ENCODE measurements at places on chromosomes 4 and X. TPM values are rescaled to one million over a fixed set of nuclear protein-coding genes. Genes with fewer than 3 reads are reported as not detected.

GRCh38 chr4:88818631-88819470 is 121.2 kb upstream of the NAP1L5 start:
- peaks cover 8% of the 10 kb centered on the region for H3K27me3 ChIP-seq
- peaks cover 28% of the 10 kb centered on the region for H3K4me1 ChIP-seq
- H3K27ac ChIP-seq: no peak overlapping the region
- peaks cover 2% of the 10 kb centered on the region for H3K36me3 ChIP-seq
- H3K4me3 ChIP-seq: no peak overlapping the region

DNA sequence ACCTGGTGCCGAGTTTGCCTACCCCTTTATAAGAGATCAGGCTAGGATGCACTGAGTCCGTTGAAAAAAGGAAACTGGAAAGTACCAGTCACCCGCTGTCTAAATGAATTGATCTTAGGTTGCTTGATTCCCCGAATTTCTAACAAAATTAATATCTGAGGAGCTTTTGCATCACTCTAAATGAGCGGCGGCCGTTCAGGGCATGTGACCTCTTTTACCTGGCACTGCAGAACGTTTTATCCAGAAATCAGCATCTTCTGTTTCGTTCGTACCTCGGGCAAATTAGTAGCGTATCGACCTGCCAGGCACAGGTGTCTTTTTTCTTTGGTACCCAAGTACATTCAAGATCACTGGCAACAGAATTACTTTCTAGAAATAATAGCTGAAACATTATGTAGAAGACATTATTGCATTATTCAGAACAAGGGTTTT is 876 bp downstream of the KLHL2 start:
- no peak for DNase-seq
- H3K4me1 ChIP-seq: peaks cover 62% of the 10 kb centered on the region
- H3K36me3 ChIP-seq: peaks cover 20% of the 10 kb centered on the region
- no peaks in the 10 kb centered on the region for H3K27me3 ChIP-seq
- H3K4me3 ChIP-seq: peak overlapping the region; percentile 94

GRCh38 chrX:101655534-101655933 is 4.1 kb downstream of the ARMCX2 start:
- no peak for DNase-seq
- peaks cover 15% of the 10 kb centered on the region for H3K4me1 ChIP-seq
- H3K27ac ChIP-seq: peak overlapping the region; percentile 67
- no peaks in the 10 kb centered on the region for H3K27me3 ChIP-seq
- H3K4me3 ChIP-seq: peak overlapping the region; percentile 71
- peaks cover 2% of the 10 kb centered on the region for H3K36me3 ChIP-seq

GRCh38 chr4:82123934-82124333 is 249.9 kb downstream of the HNRNPD start:
- H3K36me3 ChIP-seq: no peaks in the 10 kb centered on the region
- no peak overlapping the region for H3K4me3 ChIP-seq
- H3K27me3 ChIP-seq: no peaks in the 10 kb centered on the region
- DNase-seq: no peak

GRCh38 chr4:176745902-176746301 is 46.8 kb downstream of the VEGFC start:
- no peaks in the 10 kb centered on the region for H3K4me1 ChIP-seq
- H3K4me3 ChIP-seq: no peak overlapping the region
- no peaks in the 10 kb centered on the region for H3K36me3 ChIP-seq
- no peaks in the 10 kb centered on the region for H3K27me3 ChIP-seq
- DNase-seq: no peak
- H3K27ac ChIP-seq: no peak overlapping the region

DNA sequence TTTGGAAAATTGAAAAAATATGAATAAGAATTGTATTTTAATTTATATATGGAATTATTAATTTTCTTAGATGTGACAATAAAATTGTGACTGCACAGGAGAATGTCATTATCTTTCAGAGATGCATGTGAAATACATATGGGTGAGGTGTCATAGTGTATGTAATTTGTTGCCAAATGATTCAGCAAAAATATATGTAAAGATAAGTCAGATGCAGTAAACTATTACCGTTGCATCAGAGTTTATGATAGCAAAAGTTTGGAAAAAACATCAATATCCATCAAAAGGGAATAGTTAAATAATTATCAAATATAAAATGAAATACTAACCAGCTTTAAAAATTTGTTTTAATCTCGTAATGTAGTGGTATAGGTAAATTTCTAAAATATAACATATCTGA is 10.4 kb upstream of the SLC7A11 start:
- no peaks in the 10 kb centered on the region for H3K36me3 ChIP-seq
- H3K27ac ChIP-seq: no peak overlapping the region
- peaks cover 14% of the 10 kb centered on the region for H3K27me3 ChIP-seq
- peaks cover 3% of the 10 kb centered on the region for H3K4me1 ChIP-seq

- H3K36me3 ChIP-seq: peaks cover 26% of the 10 kb centered on the region
- no peak overlapping the region for H3K27ac ChIP-seq
- H3K4me3 ChIP-seq: no peak overlapping the region
- H3K4me1 ChIP-seq: peaks cover 7% of the 10 kb centered on the region
- no peak for DNase-seq
- H3K27me3 ChIP-seq: no peaks in the 10 kb centered on the region
Measured at GRCh38 chr4:122218762-122219161, 66.6 kb downstream of the BLTP1 start.

- no peak for DNase-seq
- H3K27ac ChIP-seq: no peak overlapping the region
- H3K36me3 ChIP-seq: no peaks in the 10 kb centered on the region
- peaks cover 3% of the 10 kb centered on the region for H3K27me3 ChIP-seq
Measured at GRCh38 chr4:94976371-94977011, 218.7 kb downstream of the BMPR1B start.

DNA sequence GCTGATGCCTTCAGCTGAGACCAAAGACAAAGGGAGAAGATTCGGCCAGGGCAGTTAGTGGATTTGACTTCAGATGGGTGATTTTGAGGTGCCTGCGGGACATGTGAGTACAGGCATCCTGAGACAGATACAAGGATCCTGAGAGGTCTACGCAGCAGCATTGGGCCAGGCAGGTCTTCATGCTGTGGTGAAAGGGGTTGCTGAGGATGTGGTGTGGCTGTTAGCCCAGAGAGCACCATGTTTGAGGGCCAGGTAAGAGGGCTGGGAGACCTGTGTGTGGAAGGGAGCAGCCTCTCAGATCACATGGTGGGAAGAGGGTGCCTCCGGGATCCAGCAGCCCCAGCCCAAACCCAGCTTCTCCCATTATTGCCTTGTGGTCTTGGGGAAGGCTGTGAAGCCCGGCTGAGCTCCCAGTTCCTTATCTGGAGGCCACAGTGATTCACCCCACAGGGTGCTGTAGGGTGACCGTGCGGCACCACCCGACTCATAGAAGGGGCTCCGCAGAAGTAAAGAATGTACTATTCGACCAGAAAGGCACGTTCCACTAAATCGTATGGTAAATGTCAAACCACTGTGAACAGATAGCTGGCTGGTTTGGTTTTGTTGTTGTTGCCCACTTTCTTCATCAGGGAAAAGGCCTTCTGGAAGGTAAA is 27.7 kb upstream of the TADA2B start:
- peak overlapping the region; percentile 17 for H3K27ac ChIP-seq
- no peaks in the 10 kb centered on the region for H3K27me3 ChIP-seq
- H3K36me3 ChIP-seq: peaks cover 30% of the 10 kb centered on the region
- peaks cover 15% of the 10 kb centered on the region for H3K4me1 ChIP-seq
- no peak overlapping the region for H3K4me3 ChIP-seq
- no peak for DNase-seq

DNA sequence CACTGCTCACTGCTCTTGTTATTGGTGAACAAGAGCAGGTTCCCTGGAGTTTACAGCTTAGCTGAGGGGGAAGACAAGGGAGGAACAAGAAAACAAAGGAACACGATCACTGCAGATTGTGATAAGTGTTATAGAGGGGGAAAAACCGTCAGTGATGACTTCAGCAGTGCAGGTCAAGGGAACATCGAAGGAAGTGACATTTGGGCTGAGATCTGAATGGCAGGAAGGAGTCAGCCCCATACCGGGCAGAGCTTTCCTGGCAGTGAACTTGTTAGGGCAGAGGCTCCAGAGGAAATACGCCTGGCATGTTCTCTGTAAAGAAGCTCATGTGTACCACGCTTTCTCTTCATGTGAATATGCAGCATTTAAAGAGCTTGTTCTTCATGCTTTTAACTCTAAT is 78.1 kb downstream of the LDB2 start:
- no peak for DNase-seq
- peaks cover 6% of the 10 kb centered on the region for H3K27me3 ChIP-seq
- no peak overlapping the region for H3K4me3 ChIP-seq

- no peaks in the 10 kb centered on the region for H3K36me3 ChIP-seq
- DNase-seq: no peak
- no peak overlapping the region for H3K27ac ChIP-seq
- H3K27me3 ChIP-seq: peaks cover 9% of the 10 kb centered on the region
- no peaks in the 10 kb centered on the region for H3K4me1 ChIP-seq
Measured at GRCh38 chr4:42296196-42296595, 101.1 kb upstream of the SHISA3 start.

DNA sequence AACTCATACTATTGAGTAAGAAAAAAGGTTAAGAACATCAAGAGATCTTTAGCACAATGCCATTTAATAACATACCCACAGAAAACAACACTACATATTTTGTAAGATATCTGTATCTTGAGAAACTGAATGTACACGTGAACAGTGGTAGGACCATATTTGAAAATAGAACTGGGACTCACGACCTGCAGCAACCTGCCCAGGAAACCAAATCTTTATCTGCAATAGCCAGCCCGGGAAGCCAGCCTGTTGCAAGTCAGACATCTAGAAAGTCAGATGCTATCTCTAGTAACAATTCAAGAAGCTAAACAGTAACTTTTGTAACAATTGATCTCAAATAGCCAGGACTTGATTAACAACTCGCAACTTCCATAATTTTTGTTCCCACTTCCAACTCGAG is 52.6 kb upstream of the SOD3 start:
- no peak overlapping the region for H3K27ac ChIP-seq
- no peaks in the 10 kb centered on the region for H3K27me3 ChIP-seq
- no peaks in the 10 kb centered on the region for H3K36me3 ChIP-seq
- no peak overlapping the region for H3K4me3 ChIP-seq
- no peak for DNase-seq

- DNase-seq: no peak
- no peaks in the 10 kb centered on the region for H3K27me3 ChIP-seq
- peaks cover 3% of the 10 kb centered on the region for H3K4me1 ChIP-seq
- no peaks in the 10 kb centered on the region for H3K36me3 ChIP-seq
- H3K4me3 ChIP-seq: no peak overlapping the region
- no peak overlapping the region for H3K27ac ChIP-seq
Measured at GRCh38 chr4:119971431-119972084, 95.1 kb downstream of the MAD2L1 start.

- no peaks in the 10 kb centered on the region for H3K27me3 ChIP-seq
- H3K36me3 ChIP-seq: no peaks in the 10 kb centered on the region
- H3K4me1 ChIP-seq: peaks cover 34% of the 10 kb centered on the region
- no peak for DNase-seq
- H3K4me3 ChIP-seq: peak overlapping the region; percentile 41
Measured at GRCh38 chrX:13014111-13015096, 30.0 kb downstream of the FAM9C start.

DNA sequence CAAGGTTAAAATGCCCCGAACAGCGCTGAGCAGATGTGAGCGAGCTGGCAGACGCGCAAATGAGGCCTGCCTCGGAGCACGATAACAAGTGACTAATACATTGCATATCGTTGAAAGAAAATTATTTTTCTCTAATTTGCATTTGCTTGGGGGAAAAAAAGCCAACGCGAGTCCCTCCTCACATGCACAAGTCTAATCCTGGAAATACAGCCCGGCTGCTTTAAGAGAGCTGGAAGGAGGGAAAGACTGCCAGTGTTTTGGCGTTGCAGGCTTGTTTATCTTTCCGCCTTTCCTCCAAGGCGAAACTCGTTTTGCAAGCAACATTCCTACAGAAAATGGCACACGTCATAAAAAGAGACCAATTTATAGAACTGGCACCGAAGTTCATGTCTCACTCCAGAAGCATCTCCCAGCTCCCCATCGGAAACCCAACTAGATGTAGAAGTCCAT is 12.6 kb downstream of the BCOR start:
- no peak overlapping the region for H3K27ac ChIP-seq
- peaks cover 6% of the 10 kb centered on the region for H3K36me3 ChIP-seq
- H3K4me3 ChIP-seq: peak overlapping the region; percentile 73
- peaks cover 33% of the 10 kb centered on the region for H3K4me1 ChIP-seq
- DNase-seq: no peak

DNA sequence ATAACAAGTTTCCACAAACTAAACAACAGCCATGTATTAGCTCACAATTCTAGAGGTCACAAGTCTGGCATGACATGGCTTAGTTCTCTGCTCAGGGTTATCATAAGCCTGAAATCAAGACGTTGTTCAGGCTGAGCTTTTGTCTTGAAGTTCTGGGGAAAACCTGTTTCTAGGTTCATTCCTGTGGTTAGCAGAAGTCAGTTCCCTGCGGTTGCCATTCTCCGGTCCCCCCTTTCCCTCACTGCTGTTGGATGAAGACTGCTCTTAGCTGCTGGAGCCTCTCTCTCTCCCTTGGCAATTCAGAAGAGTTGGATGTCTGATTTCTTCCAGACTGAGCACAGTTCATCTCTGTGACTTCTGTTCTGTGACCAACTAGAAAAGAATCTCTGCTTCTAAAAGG is 962.6 kb downstream of the PCDH7 start:
- no peaks in the 10 kb centered on the region for H3K36me3 ChIP-seq
- no peak overlapping the region for H3K4me3 ChIP-seq
- H3K4me1 ChIP-seq: no peaks in the 10 kb centered on the region

DNA sequence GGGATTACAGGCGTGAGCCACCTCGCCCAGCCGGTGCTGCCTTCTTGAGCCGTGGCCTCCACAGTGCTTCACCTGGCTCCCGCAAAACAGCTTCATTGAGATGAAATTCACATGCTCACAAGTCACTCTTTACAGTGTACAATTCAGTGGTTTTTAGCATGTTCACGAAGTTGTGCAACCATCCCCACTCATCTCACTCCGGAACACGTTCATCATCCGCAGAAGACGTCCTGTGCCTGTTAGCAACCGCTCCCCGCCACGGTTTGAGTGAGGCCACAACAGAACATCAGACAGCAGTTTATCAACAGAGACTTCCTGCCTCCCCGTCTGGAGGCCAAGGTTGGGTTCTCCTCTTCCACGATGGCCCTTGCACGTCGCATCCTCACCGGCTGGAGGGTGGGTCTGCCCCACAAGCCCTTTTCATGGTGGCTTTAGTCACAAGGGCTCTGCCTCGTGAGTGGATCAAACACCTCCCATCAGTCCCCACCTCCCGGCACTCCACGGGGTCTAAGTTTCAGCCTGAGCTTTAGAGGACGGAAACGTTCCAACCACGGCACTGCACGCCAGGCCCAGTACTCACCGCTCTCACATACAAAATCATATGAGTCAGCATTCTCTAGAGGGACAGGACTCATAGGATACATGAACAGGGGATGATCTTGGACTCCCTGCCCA is 29.6 kb upstream of the SPON2 start:
- H3K4me3 ChIP-seq: peak overlapping the region; percentile 83
- H3K36me3 ChIP-seq: peaks cover 12% of the 10 kb centered on the region
- DNase-seq: peak; percentile 86
- peaks cover 34% of the 10 kb centered on the region for H3K4me1 ChIP-seq

DNA sequence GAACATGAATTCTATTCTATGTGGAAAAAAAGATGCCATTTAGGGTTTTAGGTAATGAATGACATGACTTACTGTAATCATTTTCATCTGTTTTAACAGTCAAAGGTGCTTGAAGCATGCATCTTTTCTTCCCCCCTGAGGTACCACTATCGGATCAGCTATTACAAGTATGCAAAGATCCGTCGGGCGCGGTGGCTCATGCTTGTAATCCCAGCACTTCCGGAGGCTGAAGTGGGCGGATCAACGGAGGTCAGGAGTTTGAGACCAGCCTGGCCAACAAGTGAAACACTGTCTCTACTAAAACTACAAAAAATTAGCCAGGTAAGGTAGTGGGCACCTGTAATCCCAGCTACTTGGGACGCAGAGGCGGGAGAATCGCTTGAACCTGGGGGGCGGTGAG is 241.3 kb downstream of the ARAP2 start:
- H3K4me3 ChIP-seq: no peak overlapping the region
- no peak overlapping the region for H3K27ac ChIP-seq
- DNase-seq: no peak
- H3K36me3 ChIP-seq: no peaks in the 10 kb centered on the region

The C1QTNF7 gene
- not detected for total RNA-seq

The DMRTC1 gene
- total RNA-seq: 0.28 TPM

The DGKK gene
- not detected for total RNA-seq

The FOXO4 gene
- 24.9 TPM for total RNA-seq

All from activated naive CD8-positive, alpha-beta T cell treated with anti-CD3 and anti-CD28 coated beads, Interleukin-2, amount 10 ng/mL, durations not matched to agents 7 days and 5 days (primary cell).